ENCODE measurements at places on chromosomes 16 and 17.
A peak's percentile ranks its signal among the peaks of the same experiment; 100 is the strongest.

GRCh38 chr17:2374549-2375285 is 26.1 kb downstream of the MNT start:
- no peak for DNase-seq

DNA sequence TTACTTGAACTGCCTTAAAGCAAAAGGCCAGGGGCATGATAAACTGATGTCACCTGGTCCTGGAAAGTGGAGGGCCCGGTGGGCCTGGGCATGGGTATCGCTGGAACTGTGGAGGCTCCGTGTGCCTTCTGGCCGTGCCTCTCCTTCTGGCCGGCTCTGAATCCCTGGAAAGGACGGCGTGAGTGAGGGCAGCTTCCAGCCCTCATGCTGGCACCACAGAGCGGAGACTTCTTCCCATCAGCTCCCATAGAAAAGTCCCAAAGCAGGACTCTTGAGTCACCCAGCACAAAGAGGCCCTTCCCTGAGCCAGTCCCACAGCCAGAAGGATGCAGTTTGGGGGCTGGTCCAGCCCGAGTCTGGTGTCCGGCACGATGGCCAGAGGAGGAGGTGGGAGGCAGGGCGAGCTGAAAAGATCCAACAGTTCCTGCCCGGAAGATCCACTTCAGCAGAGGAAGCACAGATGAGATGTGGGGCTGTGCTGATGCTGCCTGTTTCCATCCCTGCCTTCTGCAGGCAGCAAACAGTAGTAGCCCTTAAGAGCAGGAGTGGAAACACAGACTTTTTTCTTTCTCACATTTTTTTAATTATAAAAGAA is 7.8 kb downstream of the GAA start:
- no peak for DNase-seq

DNA sequence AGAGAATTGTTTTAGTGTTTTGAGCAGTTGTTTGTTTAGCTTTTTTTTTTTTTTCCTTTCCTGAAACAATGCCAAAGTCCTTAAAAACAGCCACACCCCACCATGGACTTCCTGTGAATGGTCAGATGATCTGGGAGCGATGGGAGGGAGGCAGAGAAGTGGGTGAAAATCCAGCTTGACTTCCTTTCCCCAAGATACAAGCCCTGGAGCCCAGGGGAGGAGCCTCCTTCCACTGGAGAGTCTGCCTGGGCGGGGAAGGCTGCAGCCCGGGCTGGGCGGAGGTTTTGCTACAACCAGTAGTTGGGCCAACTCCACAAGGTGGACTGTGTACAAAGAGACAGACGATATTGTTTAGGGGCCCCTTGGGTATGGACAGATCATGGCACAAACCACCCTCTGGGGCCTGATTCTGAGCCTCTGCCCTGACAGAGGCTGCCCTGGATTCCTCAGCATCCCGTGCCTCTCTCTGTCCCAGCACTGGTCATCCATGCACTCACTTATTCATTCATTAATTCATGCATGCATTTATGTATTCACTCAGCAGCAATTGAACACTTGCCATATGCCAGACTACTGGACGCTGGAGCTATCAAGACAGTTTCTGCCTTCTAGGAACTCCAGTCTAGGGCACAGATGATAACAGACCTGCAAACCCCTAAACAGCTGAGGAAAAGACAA is 29.8 kb downstream of the WSB1 start:
- peak; percentile 21 for DNase-seq

GRCh38 chr17:79931817-79932309 is 92.6 kb upstream of the CBX4 start:
- no peak for DNase-seq

DNA sequence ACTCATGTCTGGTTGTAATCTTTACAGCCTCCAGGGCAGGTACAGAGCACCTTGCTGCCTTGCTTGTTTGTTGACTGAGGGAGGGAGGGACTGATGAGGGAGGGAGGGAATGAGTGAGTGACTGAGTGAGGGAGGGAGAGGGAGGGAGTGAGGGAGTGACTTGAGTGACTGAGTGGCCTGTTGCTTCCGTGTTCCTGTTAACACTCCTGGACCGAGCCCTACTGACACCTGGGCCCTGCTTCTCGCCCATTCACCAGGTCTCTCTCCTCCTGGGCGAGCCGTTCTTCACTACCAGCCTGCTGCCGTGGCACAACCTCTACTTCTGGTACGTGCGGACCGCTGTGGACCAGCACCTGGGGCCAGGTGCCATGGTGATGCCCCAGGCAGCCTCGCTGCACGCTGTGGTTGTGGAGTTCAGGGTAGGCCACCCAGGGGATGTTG is 41.2 kb downstream of the PRMT7 start:
- DNase-seq: no peak

DNA sequence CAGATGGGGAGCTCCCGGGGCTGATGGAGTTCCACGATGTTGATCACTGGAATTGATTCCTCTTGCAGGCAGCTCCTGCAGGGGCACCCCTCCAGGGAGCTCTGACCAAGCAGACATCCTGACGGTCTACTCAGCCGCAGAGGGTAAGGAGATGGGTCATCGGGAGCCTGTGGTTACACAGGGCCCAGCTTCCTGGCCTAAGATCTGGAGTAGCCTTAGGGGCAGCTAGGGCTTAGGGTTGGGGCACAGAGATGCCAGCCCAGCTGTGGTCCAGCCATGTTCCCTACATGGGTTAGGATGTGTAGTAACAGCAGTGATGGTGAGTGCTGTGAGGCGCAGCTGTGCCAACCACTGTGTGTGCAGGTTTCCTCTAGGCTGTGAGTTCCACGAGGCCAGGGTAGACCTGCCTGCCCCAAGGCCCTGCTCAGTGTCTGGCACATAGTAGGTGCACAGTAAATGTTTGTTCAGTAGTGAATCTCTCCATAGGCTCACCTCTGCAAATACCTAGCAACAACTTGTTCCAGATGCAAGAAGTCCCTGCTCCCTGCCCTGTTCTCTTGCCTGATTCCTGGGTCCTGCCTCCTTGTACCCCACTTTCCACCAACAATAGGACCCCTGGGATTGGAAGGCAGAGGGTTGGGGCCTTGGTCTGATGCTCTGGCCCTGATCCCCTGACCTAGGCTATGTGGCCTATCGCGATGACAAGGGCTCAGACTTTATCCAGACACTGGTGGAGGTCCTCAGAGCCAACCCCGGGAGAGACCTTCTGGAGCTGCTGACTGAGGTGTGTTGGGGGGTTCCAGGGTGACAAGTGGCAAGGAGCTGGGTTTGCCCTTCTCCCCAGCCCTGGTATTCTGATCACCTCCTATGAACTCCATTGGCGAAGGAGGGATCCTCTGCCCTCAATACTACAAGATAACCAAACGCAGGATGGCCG is 13.7 kb downstream of the ZNF213 start:
- no peak for DNase-seq

DNA sequence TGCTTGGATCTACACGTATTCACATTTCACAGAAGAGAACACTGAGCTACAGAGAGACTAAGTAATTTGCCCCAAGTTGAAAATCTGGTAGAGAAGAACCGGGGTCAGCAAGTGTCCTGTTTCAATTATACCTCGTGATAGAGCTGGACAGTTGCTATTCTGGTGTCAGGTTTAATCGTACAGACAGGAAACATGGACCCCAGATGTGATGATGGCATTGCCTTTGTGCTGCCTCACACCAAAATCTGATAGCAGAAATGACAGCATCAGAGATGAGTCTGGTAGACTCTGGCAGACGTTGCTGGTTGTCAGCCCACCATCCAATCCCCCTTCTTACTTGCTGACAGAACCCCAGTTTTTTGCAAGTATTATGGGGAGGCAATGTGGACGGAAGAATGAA is 112.1 kb upstream of the FOXF1 start:
- DNase-seq: no peak

- peak; percentile 59 for DNase-seq
Measured at GRCh38 chr16:23504453-23505179, 5.7 kb downstream of the GGA2 start.

- no peak for DNase-seq
Measured at GRCh38 chr16:50173316-50173715, 20.2 kb downstream of the TENT4B start.

DNA sequence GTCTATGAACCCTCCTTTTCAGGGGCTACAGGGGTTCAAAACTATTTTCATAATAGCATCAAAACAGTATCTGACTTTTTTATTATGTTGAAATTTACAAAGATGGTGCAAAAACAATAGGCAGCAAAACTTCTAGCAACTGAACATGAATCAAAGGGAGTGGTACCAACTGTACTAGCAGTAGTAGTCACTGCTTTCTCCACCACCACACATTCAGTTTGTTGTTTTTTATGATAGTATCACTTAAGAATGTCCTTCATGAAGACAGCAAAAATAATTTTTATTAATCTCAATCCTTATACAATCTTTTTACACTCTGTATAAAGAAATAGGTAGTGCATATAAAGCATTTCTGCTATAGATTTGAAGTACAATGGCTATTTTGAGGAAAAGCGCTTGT is 47.6 kb downstream of the MED13 start:
- DNase-seq: no peak

DNA sequence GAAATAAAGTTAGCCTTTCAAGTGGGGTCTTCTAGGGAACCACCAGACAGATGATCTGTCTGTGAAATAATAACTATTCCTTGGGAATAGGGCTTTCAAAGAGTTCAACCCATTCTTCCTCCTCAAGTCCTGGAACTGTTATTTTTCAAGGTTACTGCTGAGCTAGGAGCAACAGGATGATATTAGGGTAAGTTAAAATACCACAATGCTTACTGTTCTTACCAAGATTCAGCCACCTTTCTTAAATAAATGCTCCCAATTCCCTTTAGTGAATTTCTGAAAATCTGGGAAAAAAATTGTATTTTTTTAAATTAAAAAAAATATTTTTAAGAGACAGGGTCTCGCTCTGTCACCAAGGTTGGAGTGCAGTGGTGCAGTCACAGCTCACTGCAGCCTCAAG is 26.9 kb upstream of the ALDH3A2 start:
- no peak for DNase-seq

GRCh38 chr16:88816736-88817535 is 5.2 kb upstream of the APRT start:
- DNase-seq: no peak

- DNase-seq: no peak
Measured at GRCh38 chr17:39617446-39618245, 9.1 kb upstream of the PPP1R1B start.

DNA sequence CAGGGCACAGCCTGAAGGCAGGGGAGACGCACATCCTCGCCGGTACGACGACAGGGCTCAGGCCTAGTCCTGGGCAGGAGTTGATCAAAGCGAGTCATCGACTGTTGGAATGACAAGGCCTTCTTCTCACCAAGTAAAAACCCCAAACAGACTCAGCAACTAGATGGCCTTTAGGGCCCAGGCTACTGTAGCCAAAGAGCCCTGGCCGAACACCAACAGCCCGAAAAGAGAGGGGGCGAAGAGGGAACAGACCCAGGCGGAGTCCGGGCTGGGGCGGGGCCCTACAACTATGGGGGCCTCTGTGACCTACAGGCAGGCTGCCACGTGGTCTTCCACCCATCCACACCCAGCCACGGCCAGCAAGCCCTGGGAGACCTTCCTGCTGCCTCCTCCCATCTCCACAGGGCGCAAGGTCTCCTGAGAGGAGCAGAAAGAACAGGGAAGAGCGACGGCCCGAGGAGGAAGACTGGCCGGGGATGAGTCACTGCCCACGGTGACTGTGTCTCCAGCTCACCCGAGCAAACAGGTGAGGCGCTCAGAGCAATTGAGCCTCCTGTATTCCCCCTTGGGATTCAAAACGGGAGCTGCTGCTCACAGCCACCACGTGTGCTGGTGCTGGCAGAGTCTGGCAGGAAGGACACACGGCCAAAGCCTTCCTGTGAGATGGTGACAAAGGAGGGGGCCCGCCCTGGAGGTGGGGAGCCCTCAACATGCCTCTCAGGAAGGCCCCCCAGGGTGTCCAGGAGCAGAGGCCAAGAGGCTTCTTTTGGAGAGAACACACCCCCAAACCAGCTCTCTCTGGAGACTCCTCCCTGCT is 17.7 kb downstream of the SLC16A3 start:
- DNase-seq: no peak

- no peak for DNase-seq
Measured at GRCh38 chr16:24482681-24483202, 56.6 kb upstream of the RBBP6 start.

DNA sequence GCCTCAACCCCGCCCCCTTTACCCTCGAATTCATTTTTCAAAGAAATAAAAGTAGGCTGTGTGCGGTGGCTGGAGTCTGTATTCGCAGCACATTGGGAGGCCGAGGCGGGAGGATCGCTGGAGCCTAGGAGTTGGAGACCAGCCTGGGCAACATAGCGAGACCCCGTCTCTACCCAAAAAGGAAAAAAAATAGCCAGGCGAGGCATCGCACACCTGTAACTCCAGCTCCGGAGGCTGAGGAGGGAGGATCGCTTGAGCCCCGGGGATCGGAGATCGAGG is 671 bp upstream of the TOP2A start:
- no peak for DNase-seq

DNA sequence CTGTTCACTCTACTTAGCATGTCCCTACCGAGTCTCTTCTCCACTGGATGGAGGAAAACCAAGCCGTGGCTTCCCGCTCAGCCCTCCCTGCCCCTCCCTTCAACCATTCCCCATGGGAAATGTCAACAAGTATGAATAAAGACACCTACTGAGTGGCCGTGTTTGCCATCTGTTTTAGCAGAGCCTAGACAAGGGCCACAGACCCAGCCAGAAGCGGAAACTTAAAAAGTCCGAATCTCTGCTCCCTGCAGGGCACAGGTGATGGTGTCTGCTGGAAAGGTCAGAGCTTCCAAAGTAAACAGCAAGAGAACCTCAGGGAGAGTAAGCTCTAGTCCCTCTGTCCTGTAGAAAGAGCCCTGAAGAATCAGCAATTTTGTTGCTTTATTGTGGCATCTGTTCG is 2.8 kb upstream of the LPCAT2 start:
- DNase-seq: no peak

DNA sequence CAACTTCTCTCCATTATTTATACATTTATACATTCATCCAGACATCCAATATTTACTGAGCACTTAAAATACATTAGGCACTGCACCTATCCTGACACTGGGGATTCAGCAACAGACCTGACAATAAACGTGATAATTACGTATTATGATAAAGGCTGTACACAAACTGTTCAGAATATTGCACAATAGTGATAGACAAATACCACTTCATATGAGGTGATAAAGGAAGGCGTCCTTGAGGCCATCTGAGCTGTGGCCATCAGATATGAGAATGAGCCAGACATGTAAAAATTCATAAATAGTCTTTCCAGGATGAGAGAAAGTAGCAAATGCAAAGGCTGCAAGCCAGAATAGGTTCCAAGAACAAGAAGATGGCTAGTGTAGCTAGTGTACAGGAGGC is 8.6 kb downstream of the USP32 start:
- no peak for DNase-seq

DNA sequence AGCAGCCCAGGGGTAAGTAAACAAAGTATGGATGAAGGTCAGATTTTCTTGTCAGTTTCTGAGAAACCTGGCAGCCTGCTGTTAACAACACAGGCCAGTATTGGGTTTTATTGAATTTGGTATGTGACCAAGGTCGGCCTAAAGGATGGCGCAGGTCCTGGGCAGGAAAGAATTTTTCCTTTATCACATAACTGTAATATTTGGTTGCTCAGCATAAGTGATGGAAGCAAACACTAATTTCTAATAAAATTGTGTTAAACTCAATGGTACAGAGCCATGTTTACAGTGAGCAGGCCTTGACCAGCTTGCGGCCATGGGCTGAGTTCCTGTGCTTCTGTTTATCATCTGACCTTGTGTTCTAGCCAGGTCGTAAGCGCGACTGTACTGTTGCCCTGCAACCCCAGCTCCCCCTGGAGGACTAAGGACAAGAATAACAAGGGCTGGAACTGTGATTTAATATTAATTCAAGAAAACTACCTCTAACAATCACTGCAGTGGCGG is 10.5 kb downstream of the POLDIP2 start:
- DNase-seq: no peak

- DNase-seq: no peak
Measured at GRCh38 chr16:67562918-67563707, 787 bp downstream of the CTCF start.

- no peak for DNase-seq
Measured at GRCh38 chr17:41762391-41762790, 24.1 kb downstream of the JUP start.

Measured in thoracic aorta (tissue), 2 donors.